ENCODE measurements at places on chromosomes 13 and 19. TPM values are rescaled to one million over a fixed set of nuclear protein-coding genes. Genes with fewer than 3 reads are reported as not detected.

GRCh38 chr19:4911786-4912672 is 2.7 kb downstream of the UHRF1 start:
- H3K27ac ChIP-seq = peak overlapping the region; percentile 87
- H3K36me3 ChIP-seq = peaks cover 62% of the 10 kb centered on the region
- peak; percentile 71 for DNase-seq
- peaks cover 33% of the 10 kb centered on the region for H3K4me1 ChIP-seq
- H3K4me3 ChIP-seq = peak overlapping the region; percentile 93
- H3K27me3 ChIP-seq = no peaks in the 10 kb centered on the region

DNA sequence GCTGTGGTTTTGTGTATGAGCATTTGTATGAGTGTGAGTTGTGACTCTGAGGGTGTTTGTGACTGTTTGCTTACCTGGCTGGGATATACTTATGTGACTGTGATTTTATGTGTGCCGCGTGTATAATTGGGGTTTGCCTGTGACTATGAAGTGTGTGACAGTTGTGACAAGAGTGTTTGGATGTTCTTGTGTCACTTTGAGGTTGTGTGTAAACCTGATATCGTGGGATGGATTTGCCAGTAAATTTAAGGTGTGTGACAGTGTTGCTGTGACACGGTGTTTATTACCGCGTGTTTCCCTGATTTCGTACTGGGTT is 442 bp downstream of the ZNF420 start:
- H3K27ac ChIP-seq = peak overlapping the region; percentile 71
- peak; percentile 7 for DNase-seq
- H3K4me3 ChIP-seq = peak overlapping the region; percentile 79
- peaks cover 8% of the 10 kb centered on the region for H3K4me1 ChIP-seq
- H3K27me3 ChIP-seq = no peaks in the 10 kb centered on the region

DCAF15 gene
- total RNA-seq = 68.5 TPM

DNA sequence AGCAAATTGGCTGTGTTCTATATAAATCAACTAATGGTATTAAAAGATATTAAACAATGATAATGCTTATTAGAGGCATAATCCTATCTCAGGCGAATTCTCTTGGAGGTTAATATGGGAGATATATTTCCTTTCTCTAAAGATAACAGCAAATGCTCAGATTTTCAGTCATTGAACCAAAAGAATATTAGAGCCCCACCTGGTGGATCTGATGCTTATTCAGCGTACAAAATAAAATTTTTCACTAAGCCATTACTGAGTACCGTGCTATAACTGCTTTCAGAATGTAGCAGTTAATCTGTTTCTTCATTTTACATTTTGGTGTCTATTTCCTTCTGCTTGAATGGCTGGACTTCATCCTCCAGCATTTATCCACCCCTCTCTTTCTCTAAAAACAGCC is 143.3 kb upstream of the IPO5 start:
- H3K4me3 ChIP-seq = no peak overlapping the region
- H3K36me3 ChIP-seq = no peaks in the 10 kb centered on the region
- H3K4me1 ChIP-seq = no peaks in the 10 kb centered on the region
- H3K27ac ChIP-seq = no peak overlapping the region
- no peaks in the 10 kb centered on the region for H3K27me3 ChIP-seq

CEACAM7 gene
- not detected for total RNA-seq

GRCh38 chr19:3833578-3834348 is 35.1 kb downstream of the ZFR2 start:
- peaks cover 37% of the 10 kb centered on the region for H3K27me3 ChIP-seq
- no peak overlapping the region for H3K4me3 ChIP-seq
- no peaks in the 10 kb centered on the region for H3K4me1 ChIP-seq
- DNase-seq = no peak

GRCh38 chr13:51222037-51222685 is at the start of gene FAM124A:
Gene FAM124A, plus strand, starts transcription at chr13:51222398. Its CDS starts 104 bp downstream, at chr13:51222502.
- peaks cover 22% of the 10 kb centered on the region for H3K27me3 ChIP-seq
- peak within 1 kb of the TSS; percentile 33 for H3K4me3 ChIP-seq
- no peak within 1 kb of the TSS for H3K27ac ChIP-seq
- H3K36me3 ChIP-seq = no peaks in the 10 kb centered on the region
- peaks cover 11% of the 10 kb centered on the region for H3K4me1 ChIP-seq

DNA sequence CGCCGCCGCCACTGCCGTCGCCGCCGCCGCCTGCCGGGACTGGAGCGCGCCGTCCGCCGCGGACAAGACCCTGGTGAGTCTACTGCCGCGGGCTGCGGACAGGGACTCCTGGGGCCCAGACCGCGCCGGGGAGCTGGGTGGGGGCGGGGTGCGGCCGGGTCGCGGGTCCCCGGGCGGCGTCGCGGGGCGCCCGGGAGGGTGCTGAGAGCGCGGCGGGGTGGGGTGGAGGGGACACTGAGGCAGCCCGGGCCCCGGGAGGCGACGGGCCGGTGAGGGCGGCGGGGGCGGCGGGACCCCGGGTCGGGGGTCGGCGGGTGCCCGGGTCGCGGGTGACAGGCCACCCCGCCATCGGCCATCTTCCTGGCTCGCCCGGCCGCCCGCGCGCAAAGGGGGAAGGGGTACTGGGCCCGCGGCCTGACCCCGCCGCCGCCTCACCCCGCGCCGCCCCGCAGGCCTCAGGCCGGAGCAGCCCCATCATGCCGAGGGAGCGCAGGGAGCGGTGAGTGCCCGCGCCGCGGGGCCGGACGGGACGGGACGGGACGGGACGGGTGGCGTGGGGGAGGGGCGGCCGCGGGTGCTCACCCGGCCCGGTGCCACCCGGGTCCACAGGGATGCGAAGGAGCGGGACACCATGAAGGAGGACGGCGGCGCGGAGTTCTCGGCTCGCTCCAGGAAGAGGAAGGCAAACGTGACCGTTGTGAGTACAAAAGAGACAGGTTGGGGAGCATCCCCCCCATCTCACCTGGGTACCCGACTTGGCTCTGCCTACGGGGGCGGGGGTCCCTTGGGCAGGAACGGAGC is 489 bp downstream of the CCNE1 start:
- peaks cover 31% of the 10 kb centered on the region for H3K36me3 ChIP-seq
- peak overlapping the region; percentile 45 for H3K27ac ChIP-seq
- peak; percentile 28 for DNase-seq
- peak overlapping the region; percentile 55 for H3K4me3 ChIP-seq
- H3K4me1 ChIP-seq = peaks cover 20% of the 10 kb centered on the region

- no peak overlapping the region for H3K27ac ChIP-seq
- H3K4me1 ChIP-seq = no peaks in the 10 kb centered on the region
- no peaks in the 10 kb centered on the region for H3K36me3 ChIP-seq
- H3K27me3 ChIP-seq = no peaks in the 10 kb centered on the region
- H3K4me3 ChIP-seq = no peak overlapping the region
- DNase-seq = no peak
Observed at GRCh38 chr13:50629966-50630365, 213.5 kb downstream of the DLEU7 start.

TNFRSF19 gene
- total RNA-seq = 0.07 TPM

- H3K27me3 ChIP-seq = no peaks in the 10 kb centered on the region
- no peaks in the 10 kb centered on the region for H3K4me1 ChIP-seq
- DNase-seq = no peak
- H3K27ac ChIP-seq = no peak overlapping the region
Observed at GRCh38 chr13:113304121-113304520, 7.1 kb downstream of the LAMP1 start.

DNA sequence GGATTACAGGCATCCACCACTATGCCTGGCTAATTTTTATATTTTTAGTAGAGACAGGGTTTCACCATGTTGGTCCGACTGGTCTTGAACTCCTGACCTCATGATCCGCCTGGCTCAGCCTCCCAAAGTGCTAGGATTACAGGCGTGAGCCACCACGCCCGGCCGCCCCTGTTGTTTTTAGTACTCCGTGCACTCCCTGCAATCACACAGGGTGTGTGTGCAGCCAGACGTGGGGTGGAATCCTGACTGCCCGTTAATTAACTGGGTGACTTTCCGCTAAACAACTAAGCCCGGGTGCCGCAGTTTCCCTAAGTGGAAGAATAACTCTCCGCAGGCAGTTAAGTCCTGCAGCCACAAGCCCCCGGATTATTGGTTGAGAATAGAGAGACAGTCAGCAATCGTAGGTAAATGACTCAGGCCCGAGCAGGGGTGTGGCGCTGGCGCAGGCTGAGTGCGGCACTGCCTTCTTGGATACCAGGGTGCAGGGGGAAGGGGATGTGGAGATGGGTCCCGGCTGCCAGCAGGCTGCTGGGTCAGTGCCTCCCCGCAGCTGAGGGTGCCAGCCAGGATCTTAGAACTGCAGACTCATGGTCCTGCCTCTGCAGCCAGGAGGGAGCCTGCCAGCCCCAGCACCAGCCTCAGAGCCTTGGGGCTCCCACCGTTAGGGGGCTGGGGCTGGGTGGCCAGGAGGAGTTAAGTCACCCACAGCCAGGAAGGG is 6.1 kb upstream of the FXYD3 start:
- no peak for DNase-seq
- no peak overlapping the region for H3K27ac ChIP-seq
- H3K4me3 ChIP-seq = no peak overlapping the region
- no peaks in the 10 kb centered on the region for H3K27me3 ChIP-seq
- H3K36me3 ChIP-seq = no peaks in the 10 kb centered on the region
- H3K4me1 ChIP-seq = peaks cover 40% of the 10 kb centered on the region

- H3K27ac ChIP-seq = no peak overlapping the region
- no peak for DNase-seq
- H3K4me3 ChIP-seq = no peak overlapping the region
- H3K36me3 ChIP-seq = no peaks in the 10 kb centered on the region
- H3K27me3 ChIP-seq = no peaks in the 10 kb centered on the region
- H3K4me1 ChIP-seq = no peaks in the 10 kb centered on the region
Observed at GRCh38 chr13:101942038-101942437, 459.8 kb downstream of the FGF14 start.

- no peaks in the 10 kb centered on the region for H3K4me1 ChIP-seq
- peak; percentile 7 for DNase-seq
- H3K27ac ChIP-seq = no peak overlapping the region
- no peaks in the 10 kb centered on the region for H3K27me3 ChIP-seq
- no peaks in the 10 kb centered on the region for H3K36me3 ChIP-seq
- no peak overlapping the region for H3K4me3 ChIP-seq
Observed at GRCh38 chr13:26605845-26606244, 48.4 kb downstream of the WASF3 start.

ZNF582 gene
- total RNA-seq = 2.1 TPM

DNA sequence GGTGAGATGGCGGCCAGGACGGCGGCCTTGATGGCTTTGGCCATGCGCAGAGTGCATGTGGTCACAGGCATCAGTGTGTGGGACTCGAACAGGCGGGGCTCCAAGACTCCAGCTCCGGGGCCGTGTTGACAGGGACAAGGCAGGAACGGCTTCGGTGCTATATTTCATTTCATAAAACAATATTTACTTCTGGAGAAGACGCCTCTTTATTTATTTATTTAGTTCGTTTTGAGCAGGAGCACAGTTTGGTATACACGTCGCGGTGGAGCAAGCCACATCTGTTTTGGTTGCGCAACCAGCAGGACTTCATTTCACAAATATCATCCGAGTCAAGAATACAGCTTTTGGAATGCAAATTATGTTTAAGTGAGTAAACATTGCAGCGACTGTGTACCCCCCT is 166.7 kb upstream of the TSHZ3 start:
- H3K4me1 ChIP-seq = no peaks in the 10 kb centered on the region
- no peak overlapping the region for H3K27ac ChIP-seq
- DNase-seq = no peak
- H3K36me3 ChIP-seq = no peaks in the 10 kb centered on the region
- H3K27me3 ChIP-seq = peaks cover 12% of the 10 kb centered on the region

DNA sequence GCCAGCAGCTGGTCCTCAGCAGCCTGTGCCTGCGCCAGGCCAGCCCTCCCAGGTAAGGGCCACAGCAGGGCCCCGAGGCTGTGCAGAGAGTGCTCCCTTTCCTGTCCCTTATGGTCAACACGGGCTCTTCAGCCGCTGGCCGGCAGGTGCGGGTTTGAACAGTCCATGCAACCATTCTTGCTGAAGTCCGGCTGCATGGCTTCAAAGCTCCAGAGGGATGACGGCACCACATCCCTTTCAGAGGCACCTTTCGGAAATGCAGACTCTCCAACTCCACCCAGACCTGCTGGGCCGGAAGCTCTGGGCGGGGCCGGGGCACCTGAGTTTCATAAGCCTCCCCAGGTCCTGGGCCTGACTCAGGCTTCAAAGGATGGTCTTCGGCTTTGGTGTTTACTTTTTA is 81.3 kb downstream of the SPACA7 start:
- DNase-seq = no peak
- H3K4me3 ChIP-seq = no peak overlapping the region
- H3K27me3 ChIP-seq = peaks cover 43% of the 10 kb centered on the region

PLK5 gene
- not detected for total RNA-seq

ZIC2 gene
- 18.0 TPM for total RNA-seq
